ENCODE measurements at places on chromosomes 5 and 9. TPM values are rescaled to one million over a fixed set of nuclear protein-coding genes. Genes with fewer than 3 reads are reported as not detected.

NINJ1 gene
- total RNA-seq, result 77.3 TPM

FBXL17 gene
- 12.7 TPM for total RNA-seq

LCN2 gene
- total RNA-seq, result not detected

FOXD4L4 gene
- total RNA-seq, result not detected

MCTP1 gene
- 18.5 TPM for total RNA-seq
